ENCODE measurements at places on chromosomes 4 and X.

DNA sequence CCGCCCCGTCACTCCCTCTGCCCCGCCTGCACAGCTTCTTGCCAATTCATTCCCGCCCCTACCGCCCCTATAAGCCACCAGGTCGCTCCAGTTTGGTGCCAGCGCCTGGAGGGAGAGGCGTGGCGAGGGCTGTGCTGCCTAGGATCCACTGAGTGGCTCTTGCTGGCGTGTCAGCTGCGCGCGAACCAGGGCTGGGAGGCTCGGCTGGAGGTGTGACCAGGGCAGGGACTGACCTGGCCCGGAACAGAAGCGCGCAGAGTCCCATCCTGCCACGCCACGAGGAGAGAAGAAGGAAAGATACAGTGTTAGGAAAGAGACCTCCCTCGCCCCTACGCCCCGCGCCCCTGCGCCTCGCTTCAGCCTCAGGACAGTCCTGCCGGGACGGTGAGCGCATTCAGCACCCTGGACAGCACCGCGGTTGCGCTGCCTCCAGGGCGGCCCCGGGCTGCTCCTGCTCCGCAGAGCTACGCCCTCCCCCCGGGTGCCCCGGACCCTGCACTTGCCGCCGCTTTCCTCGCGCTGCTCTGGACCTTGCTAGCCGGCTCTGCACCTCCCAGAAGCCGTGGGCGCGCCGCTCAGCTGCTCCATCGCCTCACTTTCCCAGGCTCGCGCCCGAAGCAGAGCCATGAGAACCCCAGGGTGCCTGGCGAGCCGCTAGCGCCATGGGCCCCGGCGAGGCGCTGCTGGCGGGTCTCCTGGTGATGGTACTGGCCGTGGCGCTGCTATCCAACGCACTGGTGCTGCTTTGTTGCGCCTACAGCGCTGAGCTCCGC, at the start of gene GPR78:
Gene GPR78 (plus strand): TSS at position 72 of the 773 bp plus-strand sequence. CDS start 591 bp downstream, at position 663.
- DNase-seq, result peak; percentile 60

GRCh38 chrX:1440506-1440905, 12.2 kb downstream of the ASMTL start:
- DNase-seq, result no peak

- no peak for DNase-seq
Measured at GRCh38 chrX:101360390-101360789, 11.8 kb upstream of the TIMM8A start.

DNA sequence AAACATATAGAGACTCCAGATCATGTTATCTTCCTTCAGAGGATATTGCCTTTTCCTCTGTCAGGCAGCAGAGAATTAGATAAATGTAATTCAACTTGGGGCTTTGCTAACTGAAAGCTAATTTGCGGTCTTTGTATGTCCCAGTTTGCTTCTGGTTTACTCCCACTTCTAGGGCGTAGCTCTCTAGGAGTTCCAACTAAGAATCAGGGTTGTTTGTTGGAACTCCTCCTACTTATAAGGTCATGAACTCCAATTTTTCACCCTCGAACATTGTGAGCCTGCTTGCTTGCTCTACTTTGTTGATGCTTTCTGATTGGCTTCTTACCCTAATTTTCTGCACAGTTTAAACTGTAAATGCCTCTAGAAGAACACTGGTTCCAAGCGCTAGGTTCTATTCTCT, 66.1 kb downstream of the FMR1NB start:
- DNase-seq, result no peak

DNA sequence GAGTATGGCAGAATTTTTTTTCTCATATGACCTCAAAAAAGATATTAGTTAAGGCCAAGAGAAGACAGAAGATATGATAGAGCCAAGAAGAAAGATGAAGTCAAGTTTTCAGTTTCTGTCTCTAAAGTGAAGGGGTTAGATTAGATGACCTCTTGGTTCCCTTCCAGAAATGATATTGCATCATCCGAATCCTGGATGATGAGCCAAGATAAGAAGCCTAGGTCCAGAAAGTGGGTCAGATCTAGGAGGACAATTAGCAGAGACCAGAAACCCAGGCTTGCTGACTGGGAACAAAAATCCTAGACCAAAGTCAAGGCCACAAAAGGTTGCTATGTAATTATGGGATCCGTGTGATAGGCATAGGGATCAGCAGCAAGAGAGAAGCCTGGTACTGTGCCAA, 20.2 kb downstream of the SATL1 start:
- no peak for DNase-seq

- DNase-seq, result no peak
Measured at GRCh38 chr4:93828332-93828994, at the start of gene ATOH1. Gene ATOH1, plus strand, starts transcription at chr4:93828753. Its CDS starts 174 bp downstream, at chr4:93828927.

DNA sequence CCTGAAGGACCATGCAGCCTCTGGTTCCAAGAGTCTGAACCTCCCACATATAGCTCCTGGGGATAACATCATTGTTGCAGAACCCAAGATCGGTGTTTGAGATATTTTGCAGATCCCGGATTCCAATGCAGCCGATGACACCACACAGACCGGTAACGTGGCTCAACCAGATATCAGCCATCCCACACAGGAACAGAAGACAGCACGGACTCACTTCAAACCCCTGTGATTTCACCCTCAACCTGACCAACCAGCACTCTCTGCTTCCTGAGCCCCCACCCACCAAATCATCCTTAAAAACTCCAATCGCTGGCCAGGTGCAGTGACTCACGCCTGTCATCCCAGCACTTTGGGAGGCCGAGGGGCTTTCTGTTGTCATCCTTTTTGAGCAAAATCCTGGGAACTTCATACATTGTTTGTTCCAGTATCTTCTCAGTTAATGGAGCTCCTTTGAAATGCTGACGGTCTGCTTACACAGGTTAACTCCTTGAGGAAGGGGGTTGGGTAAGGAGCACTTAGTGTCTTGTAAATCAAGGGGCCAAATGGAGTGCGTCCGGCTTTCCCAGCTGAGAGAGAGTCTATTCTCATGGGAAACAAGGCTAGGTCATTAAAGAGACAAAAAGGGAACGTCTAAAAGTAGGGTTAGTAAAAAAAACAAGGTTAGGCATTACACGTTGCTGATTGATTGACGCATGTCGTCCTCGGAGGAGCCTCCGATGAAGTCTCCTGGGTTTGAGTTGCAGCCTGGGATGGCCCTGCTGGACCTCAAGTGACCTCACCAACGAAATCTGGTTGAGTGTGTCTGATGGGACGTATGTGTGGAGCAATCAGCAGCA, 230.4 kb downstream of the CRLF2 start:
- no peak for DNase-seq

GRCh38 chr4:151548708-151549107, 139.7 kb downstream of the FHIP1A start:
- DNase-seq, result no peak

DNA sequence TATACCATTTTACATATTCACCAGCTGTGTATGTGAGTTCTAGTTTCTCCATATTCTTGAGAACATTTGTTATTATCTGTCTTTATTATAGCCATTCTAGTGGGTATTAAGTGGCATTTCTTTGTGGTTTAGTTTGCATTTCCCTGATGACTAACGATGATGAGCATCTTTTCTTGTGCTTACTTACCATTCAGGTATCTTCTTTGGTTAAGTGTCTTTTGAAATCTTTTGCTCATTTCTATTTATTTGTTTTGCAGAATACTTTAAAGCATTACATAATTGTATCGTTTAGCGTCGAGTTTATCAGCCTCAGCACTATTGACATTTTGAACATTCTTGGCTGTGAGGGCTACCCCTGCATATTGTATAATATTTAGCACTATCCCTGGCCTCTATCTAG, 85.4 kb downstream of the FRMPD4 start:
- no peak for DNase-seq

- DNase-seq, result no peak
Measured at GRCh38 chr4:81031796-81032551, 1.5 kb downstream of the BMP3 start.

DNA sequence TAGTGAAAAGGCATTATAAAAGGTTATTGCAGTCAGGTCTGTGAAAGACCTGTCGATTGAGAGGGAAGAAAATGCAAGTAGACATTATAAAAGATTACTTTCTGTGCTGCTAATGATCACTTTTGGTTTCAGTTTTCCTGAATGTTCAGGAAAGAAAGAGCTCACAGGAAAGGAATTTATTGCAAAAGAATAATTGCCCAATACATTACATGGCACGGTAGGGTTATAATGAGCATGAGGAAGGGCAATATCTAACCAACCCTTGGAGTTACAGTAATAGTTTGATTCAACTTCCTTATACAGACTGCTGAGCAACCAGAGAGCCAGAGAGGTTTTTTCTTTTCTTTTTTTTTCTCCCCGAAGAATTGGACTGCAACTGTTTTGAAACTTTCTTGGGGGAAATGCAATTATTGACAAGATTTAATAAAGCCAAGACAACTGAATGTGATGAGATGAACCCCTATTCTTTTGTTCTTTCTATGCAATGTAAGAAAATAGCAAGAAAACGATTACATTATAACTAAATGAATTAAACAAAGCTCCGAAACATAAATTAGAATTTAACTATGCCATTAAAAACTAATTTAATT, 247.0 kb downstream of the C4orf33 start:
- no peak for DNase-seq

DNA sequence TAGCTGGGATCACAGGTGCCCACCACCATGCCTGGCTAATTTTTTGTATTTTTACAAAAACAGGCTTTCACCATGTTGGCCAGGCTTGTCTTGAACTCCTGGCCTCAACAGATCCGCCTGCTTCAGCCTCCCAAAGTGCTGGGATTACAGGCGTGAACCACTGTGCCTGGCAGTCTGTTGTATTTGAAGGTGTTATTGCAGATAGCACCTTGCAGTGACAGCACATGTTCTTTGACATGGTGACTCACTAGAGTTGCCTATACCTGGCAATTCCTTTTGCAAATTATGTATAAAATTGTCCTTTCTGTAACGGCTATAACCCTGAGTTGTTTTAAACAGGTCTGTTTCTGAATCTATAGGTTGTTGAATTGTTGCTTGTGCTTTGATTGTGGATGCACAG, 7.9 kb downstream of the OGT start:
- no peak for DNase-seq

GRCh38 chr4:108540536-108540935, 79.8 kb upstream of the RPL34 start:
- DNase-seq, result no peak
